ENCODE measurements at places on chromosomes 7 and 10. TPM values are rescaled to one million over a fixed set of nuclear protein-coding genes. Genes with fewer than 3 reads are reported as not detected.
A peak's percentile ranks its signal among the peaks of the same experiment; 100 is the strongest.

The FAM25A gene
- total RNA-seq = not detected

GRCh38 chr10:105840288-105840770 lies 1199.2 kb downstream of the SORCS3 start:
- peaks cover 37% of the 10 kb centered on the region for H3K4me1 ChIP-seq
- no peak for DNase-seq
- no peaks in the 10 kb centered on the region for H3K36me3 ChIP-seq

- peaks cover 33% of the 10 kb centered on the region for H3K4me1 ChIP-seq
- peaks cover 5% of the 10 kb centered on the region for H3K36me3 ChIP-seq
- peak; percentile 25 for DNase-seq
- H3K27ac ChIP-seq = peak overlapping the region; percentile 83
Observed at GRCh38 chr10:114822444-114823076, 980 bp downstream of the FHIP2A start.

DNA sequence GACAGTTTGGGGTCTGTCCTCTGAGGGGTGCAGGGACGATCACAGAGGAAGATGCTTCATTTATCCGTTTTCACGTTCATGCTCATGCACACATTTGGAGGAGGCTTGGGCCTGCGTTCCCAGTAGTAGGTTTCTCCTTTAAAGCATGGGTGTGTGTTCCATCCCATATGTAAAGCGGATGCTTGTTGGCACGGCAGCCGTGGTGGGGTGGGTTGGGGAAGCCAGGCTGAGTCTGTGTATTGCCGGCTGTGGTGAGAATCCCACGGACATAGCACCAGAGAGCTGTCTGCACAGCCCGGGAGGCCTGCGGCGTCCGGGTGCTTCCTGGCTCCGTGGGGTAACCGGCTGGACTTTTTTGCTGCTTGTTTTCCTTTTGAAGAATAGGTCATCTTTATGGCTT lies 440 bp downstream of the JAKMIP3 start:
- peaks cover 6% of the 10 kb centered on the region for H3K4me1 ChIP-seq
- no peaks in the 10 kb centered on the region for H3K36me3 ChIP-seq
- H3K27ac ChIP-seq = no peak overlapping the region
- peak overlapping the region; percentile 21 for H3K4me3 ChIP-seq

DNA sequence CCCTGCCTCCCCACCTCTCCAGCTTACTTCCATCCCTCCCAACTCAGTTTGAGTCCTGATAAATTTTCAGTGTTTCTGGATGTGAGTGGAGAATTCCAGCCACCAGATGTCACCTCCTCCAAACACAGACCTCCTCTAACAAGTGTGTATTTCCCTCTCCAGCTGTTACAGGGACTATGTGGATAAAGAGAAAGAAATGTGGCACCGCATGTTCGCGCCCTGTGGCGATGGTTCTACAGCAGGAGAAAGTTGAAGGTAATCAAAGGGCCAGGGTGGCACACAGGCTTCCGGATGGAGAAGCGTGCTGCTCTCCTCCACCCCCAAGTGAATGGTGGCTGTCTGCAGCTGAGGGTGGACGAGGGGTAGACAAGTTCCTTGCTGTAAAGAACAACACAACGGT lies 14.7 kb downstream of the FKBP6 start:
- H3K4me1 ChIP-seq = no peaks in the 10 kb centered on the region
- H3K27me3 ChIP-seq = no peaks in the 10 kb centered on the region
- H3K27ac ChIP-seq = no peak overlapping the region
- H3K4me3 ChIP-seq = no peak overlapping the region

The FGFBP3 gene
- 1.2 TPM for total RNA-seq

DNA sequence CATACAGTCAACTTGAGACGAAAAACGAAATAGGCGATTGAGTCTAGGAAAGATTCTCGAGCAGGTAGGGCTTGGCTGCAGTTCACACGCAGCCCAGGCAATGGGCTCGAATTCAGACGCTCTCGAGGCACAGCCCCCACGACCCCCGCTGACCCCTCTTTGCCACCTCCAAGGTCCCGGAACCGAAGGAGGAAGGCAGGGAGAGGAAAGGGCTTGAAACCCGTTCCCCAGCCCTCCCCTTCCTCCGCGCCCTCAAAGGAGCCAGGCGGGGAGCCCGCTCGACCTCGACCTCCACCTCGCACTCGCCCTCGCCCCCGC lies 441 bp downstream of the CCDC186 start:
- H3K4me3 ChIP-seq = peak overlapping the region; percentile 98
- H3K4me1 ChIP-seq = peaks cover 30% of the 10 kb centered on the region
- peaks cover 6% of the 10 kb centered on the region for H3K36me3 ChIP-seq
- H3K27me3 ChIP-seq = no peaks in the 10 kb centered on the region
